ENCODE measurements at places on chromosomes 12 and 14.
A peak's percentile ranks its signal among the peaks of the same experiment; 100 is the strongest.

GRCh38 chr14:92539875-92540274 lies 26.3 kb downstream of the RIN3 start:
- no peak for DNase-seq

DNA sequence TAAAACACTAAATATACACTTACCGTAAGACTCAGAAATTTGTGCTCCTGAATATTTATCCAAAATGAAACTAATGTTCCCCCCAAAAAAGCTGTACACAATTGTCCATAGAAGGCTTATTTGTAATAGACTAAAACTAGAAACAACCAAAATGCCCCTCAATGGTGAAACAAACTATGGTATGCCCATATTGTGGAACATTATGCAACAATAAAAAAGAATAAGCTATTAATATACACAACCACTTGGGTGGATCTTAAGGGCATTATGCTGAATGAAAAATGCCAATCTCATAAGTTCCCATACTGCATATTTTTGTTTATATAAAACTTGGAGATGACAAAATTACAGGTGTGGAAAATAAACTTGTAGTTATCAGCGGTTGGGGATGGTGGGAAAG lies 357.4 kb downstream of the KCNH5 start:
- no peak for DNase-seq

DNA sequence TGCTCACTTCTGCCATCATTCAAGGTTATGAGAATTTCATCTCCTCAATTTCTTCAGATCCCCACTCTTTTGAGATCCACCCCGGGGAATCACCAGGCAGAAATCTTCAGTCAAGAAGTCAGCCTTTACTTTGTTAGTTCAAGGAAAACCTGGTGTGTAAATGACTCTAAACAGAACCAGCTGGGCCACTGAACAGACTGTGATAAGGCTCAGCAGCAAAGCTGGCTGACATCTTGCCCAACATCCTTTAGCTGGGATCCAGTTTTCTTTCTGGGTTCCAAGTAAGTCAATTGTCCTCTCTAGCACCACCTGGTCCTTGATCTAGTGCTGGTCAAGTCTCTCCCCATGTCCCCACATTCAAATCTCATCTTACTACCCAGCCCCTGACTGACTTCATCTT lies 11.6 kb downstream of the CLMN start:
- no peak for DNase-seq

DNA sequence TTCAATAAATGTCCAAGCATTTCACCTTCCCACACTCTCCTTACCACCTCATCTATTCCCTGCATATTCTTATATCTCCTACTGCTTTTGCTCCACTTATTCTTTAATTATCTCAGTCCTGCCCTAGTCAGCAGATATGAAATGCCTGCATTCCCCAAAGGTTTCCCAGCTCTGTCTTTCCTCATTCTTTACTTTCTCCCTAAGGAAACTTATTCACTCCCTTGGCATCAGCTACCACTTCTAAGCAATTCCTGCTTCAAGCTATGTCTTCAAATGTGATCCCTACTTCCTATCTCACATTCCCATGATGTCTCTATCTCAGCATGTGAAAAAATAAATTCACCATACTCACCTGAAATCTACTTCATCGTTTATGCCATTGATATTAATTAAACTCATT lies 111.8 kb downstream of the CAPZA3 start:
- DNase-seq = no peak

- DNase-seq = no peak
Observed at GRCh38 chr14:36768638-36769337, 107.1 kb downstream of the PAX9 start.

- DNase-seq = no peak
Observed at GRCh38 chr12:121184984-121185889, 24.7 kb upstream of the P2RX4 start.

DNA sequence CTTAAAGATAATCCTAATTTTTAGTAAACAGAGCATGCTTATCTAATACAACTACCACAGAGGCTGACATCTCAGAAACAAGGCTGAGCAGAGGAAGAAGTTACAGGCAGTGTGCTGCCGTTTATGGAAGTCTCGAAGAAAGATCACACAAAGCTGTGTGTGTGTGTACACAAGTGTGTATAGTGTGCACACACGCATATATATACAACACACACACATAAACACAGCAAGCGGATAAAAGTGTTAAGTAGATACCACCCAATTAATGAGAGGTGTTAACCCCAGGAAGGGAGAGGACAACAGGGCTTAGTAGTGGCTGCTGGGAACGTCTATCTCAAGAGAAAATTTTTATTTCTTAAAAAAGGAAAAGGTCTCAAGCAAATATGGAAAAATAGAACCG lies 15.3 kb downstream of the CCDC88C start:
- DNase-seq = no peak

GRCh38 chr12:14868916-14869506 lies 16.6 kb downstream of the MGP start:
- no peak for DNase-seq

GRCh38 chr14:69896080-69896479 lies 16.9 kb downstream of the SMOC1 start:
- no peak for DNase-seq

DNA sequence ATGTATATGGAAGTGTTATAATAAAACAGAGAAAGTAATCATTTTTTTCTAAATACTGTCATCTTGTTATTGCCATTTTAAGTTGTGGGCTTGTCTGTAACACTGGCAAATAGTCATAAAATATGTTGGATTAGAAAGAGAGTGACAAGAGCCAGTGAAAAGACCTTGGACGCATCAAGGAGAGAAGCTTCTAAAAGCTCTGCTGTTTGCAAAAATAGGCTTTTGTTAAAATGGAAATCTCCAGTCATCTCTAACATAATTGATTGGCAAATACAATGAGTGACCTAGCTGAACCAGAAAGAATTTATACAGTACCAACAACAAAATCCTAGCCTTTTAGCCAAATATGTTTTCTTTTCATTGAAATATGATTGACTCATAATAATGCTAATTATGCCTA lies 245.8 kb upstream of the RMST start:
- DNase-seq = no peak

DNA sequence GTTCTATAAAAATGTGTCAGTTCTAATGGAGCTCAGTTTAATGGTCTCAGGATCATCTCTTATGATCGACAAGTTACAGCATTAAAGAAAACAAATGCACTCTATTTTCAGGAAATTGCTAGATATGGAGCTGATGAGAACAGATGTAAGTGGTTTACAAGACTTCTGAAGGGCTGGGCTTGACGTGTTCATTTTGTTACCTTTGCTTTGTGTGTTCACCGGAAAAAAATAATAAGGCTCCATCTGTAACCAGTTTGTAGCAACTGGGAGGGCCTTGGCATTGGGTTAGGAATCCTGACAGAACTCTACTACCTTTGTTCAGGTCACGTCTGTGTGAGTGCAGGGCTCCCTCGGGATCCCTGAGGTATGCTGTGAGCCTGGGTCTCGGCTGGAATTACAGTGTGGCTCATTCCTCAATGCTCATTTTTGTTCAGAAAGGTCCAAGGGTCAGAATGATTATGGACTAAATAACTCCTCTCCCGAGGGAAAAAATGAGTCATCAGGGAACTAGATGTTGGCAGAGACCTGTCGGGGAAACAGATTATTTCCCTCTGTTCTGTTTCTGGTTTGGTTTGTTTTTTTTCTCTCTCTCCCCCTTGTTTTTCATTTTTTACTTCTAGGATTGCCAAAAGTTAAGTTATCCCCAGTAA lies 158.0 kb downstream of the SLC5A8 start:
- DNase-seq = no peak

DNA sequence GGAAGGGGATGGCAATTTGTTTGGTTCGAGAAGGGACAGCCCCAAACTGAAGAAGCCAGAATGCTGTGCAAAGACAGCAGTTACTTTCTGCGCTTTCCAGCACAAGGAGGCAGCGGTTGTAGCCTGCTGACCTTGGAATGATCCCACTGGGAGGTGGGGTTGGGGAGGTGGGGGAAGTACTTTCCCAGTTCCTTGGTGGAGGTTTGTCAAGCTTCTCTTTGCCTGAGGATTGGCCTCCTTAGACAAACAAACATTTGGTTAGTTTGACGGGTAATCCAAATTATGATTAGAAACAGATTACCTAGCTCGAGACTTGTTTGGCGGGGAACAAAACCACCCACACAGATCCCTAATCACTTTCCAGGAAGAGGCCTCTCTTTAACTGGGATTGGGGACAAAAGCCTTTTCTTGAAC lies 79.1 kb upstream of the EGLN3 start:
- no peak for DNase-seq

DNA sequence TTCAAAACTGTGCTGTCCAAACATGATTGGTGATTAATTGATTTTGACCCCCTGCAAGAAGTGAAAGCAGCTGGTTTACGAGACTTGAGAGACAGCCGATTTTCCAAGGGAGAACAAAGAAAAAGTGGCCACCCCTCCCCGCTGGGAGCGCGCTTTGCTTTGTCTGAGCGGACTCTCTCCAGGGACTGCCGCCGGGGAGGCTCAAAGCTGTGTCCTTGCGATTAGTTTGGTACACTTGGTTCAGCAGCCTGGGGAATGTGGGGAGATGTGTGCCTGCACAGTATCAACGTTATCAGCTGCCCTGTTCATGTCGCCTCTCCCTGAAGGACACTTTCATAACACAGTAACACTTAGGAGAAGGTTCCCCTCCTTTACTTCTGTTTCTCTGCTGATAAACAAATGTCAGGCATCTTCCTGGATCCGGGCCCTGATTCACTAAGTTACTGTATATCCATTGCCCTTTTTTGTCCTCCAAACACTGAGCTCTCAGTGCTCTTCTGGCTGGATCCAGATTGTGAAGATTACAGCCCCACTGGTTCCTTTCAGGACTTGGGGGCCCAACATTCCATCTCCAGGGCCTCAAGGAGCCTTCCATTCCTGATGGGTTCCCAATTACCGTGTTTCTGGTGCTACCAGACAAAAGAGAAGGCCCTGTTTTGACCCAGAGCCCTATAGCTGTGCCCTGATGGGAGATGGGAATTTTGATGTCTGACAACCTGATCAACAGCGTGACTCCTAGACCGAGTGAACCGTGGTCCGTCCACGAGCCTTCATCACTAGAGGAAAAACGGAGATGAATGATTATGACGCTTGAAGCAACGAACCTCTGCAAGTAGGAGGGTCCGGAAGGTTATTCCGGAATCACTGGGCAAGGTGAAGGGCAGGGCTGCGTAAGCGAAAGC lies 31.7 kb upstream of the TUBA1C start:
- peak; percentile 43 for DNase-seq

DNA sequence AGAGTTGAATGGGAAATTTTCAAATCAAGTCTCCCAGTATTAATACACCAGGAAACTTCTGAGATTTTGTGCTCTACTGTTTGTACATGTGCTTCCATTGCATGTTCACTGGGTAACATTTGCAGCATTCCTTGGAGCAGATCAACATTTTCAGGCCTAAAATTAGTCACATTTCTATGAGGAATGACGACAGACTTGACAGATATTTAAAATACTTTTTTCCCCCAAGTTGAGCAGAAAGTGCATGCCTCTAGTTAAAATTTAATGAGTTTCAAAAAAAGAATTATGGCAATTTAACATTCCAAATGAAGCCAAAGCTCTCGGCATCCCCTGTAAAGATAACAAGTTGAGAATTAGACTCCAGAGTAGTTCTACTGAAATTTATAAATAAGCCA lies 72.3 kb downstream of the C12orf42 start:
- no peak for DNase-seq

GRCh38 chr12:49888461-49889151 lies 15.1 kb downstream of the FAIM2 start:
- DNase-seq = no peak

- DNase-seq = no peak
Observed at GRCh38 chr12:67760586-67761275, 112.2 kb downstream of the DYRK2 start.

DNA sequence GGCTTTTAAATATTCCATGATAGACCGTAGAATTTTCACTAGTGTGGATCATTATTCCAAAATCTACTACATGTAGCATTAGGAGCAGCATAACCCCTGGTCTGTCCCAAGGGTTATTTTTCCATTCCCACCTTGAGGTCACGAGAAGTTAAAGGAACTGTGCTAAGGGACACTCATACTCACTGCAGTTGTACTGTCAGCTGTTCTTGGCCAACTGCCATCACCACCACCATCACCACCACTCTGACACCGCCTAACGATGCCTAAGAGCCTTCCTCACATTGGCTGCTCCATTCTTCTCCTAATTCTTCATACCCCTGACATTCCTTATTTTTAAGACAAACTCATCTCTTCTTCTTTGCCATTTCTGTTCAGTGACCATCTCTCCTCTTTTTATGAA lies 13.4 kb upstream of the PTGDR start:
- no peak for DNase-seq

DNA sequence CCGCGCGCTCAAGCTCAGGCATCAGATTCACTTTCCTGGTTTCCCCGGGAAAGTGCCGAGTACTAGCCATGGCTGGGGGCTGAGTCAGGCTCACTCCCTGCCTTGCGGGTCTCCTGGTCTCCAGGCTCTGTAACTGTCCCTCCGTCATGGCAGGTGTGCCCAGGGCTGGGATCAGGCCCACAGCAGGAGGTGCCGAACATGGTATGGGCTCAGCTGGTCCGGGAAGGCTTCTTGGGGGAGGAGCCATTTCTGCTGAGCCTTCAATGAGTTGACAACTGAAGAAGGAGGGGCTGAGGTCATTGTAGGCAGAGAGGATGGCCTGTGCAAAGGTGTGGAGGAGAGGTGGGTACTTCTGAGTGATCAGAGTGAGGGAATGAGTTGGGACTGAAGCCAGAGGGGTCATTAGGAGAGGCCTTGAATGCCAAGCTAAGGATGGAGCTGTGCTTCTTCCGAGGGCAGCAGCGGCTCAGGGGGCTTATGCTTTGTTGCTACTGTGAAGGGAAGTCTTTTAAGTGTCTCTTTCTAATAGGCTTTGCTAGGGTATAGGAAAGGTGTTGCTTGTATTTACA lies 769 bp downstream of the EXOC3L4 start:
- DNase-seq = no peak

- no peak for DNase-seq
Observed at GRCh38 chr12:51244269-51244668, 5.6 kb downstream of the DAZAP2 start.

- DNase-seq = no peak
Observed at GRCh38 chr14:75522224-75522982, at the start of gene BATF. TSS of gene BATF (plus strand) at chr14:75522469. CDS start at chr14:75522683, 214 bp downstream.

GRCh38 chr14:50744231-50744630 lies 76.1 kb upstream of the SAV1 start:
- DNase-seq = no peak

DNA sequence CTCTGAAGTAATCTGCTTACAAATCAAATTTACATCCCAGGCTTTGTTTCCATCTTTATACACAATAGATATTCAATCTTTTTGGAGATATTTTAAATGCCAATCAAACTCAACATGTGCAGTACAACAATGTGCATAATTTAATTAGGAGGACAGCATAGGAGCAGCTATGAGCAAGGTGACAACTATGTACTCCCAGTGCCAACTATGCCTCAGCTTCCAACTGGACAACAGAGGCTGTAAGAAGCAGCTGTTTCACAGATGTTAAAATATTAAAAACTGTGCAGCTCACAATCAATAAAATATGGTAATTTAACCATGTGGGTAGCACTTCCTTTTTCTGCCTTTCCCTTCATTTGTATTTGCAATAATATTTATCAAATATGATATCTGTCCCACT lies 99.9 kb downstream of the ST8SIA1 start:
- no peak for DNase-seq

GRCh38 chr14:94771158-94771905 lies 1.4 kb upstream of the GSC start:
- DNase-seq = peak; percentile 28

GRCh38 chr12:54358191-54358944 lies 5.9 kb downstream of the GPR84 start:
- DNase-seq = no peak

All from iPS-NIHi11 (cell line).